ENCODE measurements at places on chromosomes 7 and 10. TPM values are rescaled to one million over a fixed set of nuclear protein-coding genes. Genes with fewer than 3 reads are reported as not detected.

- no peak for DNase-seq
Observed at GRCh38 chr7:50276483-50276882, 28.0 kb upstream of the IKZF1 start.

NAT16 gene
- total RNA-seq: 0.84 TPM

GRCh38 chr10:71243756-71244395 is 31.5 kb downstream of the UNC5B start:
- DNase-seq: no peak

RARRES2 gene
- total RNA-seq: 254 TPM

DNA sequence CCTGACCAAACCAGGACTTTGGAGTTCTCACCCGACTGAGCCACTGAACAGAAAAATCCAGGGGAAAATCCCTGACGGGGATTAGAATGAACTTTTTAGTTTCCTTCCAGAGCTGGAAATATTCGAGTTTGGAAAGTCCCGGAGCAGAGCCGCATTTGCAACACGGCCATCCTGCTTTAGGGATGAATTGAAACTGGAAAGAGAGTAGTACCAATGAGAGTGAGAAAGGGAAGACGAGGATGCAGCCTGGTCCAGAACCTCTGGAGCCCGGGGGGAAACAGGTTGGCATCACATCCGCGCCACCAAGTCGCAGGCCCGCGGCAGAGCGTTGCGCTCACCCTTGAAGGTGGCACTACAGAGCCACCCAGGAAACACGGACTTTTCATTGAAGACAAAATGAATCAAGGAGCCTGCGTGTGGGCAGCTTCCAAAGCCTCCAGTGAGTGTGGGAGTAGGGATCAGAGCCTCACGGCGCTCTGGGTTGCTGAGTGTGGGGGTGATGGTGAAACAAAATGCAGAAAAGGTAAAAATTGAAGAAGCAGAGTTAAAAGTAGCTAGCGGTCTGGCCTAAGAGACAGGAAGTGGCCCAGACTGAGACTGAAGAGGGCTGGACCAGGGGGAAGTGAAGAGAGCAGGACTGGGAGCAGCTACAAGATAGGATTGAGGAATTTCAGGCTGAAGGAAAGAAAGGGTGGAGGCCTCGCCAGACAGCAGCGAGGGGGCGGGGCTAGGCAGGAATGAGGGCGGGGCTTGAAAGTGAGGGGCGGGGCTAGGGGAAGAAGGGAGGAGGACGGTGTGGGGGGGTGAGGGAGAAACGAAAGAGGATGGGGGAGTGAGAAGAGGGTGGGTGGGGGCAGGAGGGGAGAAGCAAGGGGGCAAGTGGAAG is 1.8 kb downstream of the SMURF1 start:
- DNase-seq: peak; percentile 33

GRCh38 chr10:114855776-114856543 is 34.4 kb downstream of the FHIP2A start:
- DNase-seq: no peak

FZD8 gene
- 8.6 TPM for total RNA-seq

KCNH2 gene
- total RNA-seq: 7.7 TPM

DNA sequence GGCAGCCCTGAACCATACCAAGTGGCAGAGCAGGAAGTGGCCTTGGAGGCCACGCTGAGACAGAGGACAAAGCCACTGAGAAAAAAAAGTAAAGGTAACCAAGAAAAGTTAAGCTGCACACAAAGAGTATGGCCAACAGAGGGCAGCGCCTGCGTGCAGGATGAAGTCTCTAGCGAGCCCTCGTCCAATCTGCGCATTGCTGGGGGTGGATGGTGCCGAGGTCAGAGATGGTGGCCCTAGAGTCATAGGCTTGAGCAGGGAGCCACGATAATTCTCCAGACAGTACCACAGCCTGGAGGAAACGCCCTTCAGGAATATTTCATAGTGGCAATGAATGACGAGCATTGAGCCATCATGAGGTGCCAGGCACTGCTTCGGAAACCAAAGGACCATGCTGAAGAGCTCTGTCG is 9.7 kb downstream of the ATP6V0E2 start:
- peak; percentile 77 for DNase-seq

GRCh38 chr10:59537501-59537900 is 172.1 kb downstream of the SLC16A9 start:
- no peak for DNase-seq

LBX1 gene
- total RNA-seq: not detected

GRCh38 chr10:131775433-131775832 is 125.4 kb upstream of the PPP2R2D start:
- DNase-seq: peak; percentile 58

GPNMB gene
- 0.52 TPM for total RNA-seq

DNA sequence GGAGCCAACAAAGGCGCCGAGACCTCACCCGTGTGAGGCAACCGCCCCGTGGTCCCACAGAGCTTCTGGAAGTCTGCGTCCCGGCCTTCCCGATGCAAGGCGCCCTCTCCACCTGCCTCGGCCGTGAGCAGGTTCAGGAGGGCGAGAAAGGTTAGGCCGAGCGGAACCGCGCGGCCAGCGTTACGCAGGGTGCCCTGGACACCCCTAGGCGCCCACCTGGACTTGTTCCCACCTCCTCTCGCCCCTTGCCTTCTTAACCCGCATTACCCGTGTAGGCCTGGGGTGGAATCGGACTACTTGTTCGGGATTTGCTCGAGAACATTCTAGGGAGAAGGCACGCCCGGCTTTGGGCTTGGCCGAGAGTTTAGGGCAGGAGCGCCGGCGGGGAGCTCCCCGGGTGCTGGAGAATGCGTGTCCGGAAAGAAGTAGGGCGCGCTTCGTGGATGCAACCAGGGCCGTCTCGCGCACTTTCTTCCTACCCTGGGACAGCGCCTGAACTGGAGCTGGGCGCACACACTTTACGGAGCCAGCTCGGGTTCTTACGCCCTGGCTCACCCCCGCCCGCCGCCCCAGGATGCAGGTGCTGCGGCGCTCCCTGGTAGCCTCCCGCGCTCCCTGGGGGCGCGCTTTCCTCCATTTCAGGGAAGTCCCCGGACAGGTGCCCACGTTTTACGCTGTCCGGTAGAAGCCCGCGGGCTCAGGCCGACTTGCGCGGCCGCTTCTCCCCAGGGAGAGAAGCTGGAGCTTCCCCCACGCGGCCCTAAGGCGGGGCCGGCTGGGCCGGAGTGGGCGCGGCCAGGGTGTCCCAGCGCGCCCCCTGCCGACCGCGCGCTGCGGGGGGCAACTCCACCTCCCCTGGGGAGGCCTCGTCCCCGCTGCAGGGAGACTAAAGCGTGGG is 74.5 kb downstream of the INSIG1 start:
- peak; percentile 60 for DNase-seq

Measured in H1 (cell line).